ENCODE measurements at places on chromosomes 13 and 19.

DNA sequence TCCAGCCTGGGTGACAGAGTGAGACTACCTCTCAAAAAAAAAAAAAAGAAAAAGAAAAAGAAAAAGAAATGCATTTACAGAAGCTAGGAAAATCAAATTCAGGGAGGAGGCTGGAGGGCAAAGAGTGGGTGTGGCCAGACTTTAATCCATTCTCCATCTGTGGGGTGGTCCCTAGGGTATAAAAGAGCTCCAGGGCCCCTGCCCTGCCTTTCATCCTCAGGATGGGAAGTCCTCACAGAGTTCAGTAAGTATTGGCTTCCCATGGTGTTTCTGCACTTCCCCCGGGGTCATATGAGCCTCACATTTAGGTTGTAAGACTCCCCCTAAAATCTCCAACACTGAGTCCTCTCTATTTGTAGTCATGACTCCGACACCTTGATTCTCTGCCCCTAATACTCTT lies 33.0 kb downstream of the DPRX start:
- no peak for DNase-seq

GRCh38 chr19:40101813-40102212 lies 11.1 kb upstream of the ZNF780A start:
- no peak for DNase-seq

DNA sequence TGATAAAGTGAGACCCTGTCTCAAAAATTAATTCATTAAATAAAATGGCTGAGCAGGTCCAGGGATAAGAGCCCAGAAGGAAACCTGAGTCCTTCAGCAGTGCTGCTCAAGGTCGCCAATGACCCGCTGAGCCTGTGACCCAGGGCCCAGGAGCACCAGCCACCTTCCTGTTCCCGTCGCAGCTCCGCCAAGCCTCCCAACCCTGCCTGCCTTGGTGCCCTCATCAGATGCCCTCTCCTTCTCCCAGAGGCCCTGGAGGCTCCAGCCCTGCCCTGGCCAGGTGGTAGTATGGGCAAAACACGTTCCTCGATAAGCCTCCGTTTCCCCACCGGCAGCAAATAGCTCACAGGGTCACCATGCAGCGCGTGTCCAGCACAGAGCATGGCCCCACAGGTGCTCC lies 2.6 kb downstream of the REXO1 start:
- DNase-seq = no peak

GRCh38 chr13:32125751-32126150 lies 94.2 kb downstream of the FRY start:
- no peak for DNase-seq

DNA sequence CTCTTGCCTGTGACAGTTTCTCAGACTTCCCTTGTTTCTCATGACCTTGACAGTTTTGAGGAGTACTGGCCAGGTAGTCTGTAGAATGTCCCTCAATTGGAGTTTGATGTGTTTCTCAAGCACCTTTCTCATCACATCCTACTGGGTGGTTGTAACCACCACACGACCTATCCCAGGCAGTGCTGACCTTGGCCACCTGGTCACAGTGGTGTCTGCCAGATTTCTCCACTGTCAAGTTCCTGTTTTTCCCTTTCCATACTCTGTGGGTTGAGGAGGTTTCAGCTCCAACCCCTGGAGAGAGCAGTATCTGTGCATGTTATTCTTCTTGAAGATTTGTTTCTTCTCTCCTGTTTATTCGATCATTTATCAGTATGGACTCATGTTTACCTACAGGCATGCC lies 8.4 kb upstream of the UPF3A start:
- no peak for DNase-seq

DNA sequence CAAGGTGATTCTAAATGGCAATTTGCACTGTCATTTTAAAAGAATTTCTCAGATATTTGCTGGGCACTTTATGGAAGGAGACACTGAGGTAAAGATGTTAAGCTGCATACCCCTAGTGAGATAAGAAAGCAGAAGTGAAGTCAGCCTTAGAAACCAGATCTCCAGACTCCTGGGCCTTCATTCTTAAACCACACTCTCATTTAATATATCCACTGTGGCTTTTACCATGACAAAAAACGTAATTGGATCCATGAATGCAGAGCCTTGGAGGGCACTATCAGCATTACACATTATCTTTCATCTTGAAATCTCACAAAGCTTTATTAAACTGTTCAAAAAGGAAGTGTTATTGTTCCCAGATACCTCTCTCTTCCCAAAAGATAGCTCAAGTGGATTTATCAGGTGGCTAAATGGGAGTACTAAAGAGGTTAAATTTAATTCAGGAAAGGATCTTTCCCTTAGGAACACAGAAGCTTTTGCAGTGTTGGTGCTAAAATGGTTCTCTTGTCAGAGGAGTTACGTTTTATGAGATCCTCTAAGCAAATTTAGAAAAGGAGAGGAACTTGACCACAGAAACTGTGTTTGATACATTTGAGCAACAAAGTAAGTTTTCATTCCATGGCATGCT lies 1060.4 kb downstream of the EFNB2 start:
- no peak for DNase-seq

DNA sequence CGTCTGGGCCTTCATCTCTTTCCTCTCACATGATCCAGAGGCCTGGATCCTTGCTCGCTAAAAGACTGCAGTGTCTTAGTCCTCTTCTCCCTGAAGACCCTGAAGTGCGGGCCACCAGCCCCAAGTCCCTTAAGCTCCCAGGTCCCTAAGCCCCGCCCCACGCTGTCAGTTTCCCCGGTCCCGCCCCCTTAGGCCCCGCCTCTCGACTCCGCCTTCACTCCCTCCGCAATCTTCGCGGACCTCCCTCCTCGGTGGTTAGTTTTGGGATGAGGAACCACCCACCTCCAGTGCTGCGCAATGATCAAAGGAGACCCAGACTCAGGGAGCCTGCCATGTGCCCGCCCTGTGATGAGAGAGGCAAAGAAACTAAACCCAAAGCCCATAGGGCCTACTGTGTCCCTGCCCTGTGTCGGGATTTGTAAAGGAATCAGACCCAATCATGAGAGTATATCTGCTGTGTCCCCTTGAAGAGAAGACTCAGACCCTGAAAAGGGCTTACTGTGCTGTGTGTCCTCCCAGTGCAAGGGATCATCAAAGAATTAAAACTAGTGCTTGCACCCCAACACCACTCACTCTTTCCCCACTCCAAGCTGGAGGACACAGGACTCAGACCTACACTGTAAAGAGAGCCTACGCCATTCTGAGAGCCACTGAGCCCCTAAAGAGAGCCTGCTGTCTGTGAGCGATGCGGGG lies 3.0 kb upstream of the COX6B1 start:
- DNase-seq = peak; percentile 81

Measured in right forelimb (tissue), 1 donor.